ENCODE measurements at places on chromosomes 7 and 10.
A peak's percentile ranks its signal among the peaks of the same experiment; 100 is the strongest.

GRCh38 chr10:125105706-125106255 lies 54.6 kb downstream of the CTBP2 start:
- DNase-seq = no peak

GRCh38 chr7:51369746-51370145 lies 53.1 kb upstream of the COBL start:
- DNase-seq = peak; percentile 21

- no peak for DNase-seq
These were observed 8.7 kb downstream of the ADCY1 start for GRCh38 chr7:45582868-45583277.

DNA sequence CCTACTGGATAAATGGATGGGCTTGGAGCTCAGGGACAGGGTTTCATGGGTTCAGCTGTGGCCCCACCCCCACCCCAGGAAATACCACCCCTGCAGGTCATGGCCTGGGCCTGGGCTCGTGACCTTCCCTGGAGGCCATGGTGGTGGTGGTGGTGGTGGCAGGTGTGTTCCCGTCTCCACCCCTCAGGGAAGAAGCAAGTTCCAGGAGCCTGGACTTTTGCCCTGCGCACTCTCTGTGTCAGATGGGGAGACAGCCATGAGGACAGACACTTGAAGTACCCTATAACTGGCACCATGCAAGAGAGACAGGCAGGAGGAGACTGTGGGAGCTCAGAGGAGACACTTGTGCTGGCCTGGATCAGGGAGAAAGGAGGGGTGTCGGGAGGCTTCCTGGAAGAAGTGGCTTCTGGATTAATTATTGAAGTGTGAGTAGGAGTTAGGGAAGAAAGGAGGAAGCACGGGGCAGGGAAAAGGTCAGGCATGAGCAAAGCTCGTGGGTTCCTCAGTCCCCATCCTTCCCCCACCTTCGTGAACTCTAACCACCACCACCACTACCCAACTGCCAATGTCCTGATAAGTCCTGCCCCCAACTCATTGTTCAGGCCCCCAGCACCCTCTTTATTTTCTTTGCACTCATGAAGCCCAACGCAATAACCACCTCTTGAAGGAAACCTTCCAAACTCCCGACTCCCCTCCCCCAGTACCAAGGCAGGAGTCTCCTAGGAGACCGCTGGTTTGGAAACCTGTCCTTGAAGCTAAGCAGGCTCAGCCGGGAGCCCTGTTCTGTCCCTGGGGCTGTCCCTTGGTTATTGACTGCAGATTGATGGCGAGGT lies 8.9 kb downstream of the SH2B2 start:
- DNase-seq = no peak

- DNase-seq = no peak
These were observed 38.2 kb downstream of the MYL10 start for GRCh38 chr7:101590663-101591435.

GRCh38 chr7:123845823-123846216 lies 851 bp downstream of the HYAL4 start:
- no peak for DNase-seq

GRCh38 chr7:112307506-112307905 lies 101.0 kb downstream of the ZNF277 start:
- no peak for DNase-seq

- DNase-seq = no peak
These were observed 192.9 kb downstream of the AUTS2 start for GRCh38 chr7:69790977-69791724.

DNA sequence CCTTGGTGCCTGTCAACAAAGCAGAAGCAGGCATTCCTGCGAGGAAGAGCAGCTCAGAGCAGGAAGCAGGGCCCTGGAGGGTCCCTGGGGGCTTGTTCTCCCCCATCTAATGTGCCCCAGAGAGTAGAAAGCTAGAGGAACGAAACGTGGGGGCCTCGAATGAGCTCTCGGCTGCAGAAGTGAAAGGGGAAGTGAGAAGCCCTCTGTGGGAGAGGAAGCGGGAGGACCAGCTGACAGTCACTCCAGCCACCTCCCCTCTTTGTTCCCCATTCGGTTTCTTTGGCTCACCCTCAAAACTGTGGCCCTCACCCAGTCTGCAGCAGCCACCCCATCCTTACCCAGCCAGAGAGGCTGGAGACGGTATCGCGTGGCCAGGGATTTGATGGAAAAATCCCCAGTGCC lies 25.0 kb downstream of the C10orf105 start:
- peak; percentile 97 for DNase-seq

DNA sequence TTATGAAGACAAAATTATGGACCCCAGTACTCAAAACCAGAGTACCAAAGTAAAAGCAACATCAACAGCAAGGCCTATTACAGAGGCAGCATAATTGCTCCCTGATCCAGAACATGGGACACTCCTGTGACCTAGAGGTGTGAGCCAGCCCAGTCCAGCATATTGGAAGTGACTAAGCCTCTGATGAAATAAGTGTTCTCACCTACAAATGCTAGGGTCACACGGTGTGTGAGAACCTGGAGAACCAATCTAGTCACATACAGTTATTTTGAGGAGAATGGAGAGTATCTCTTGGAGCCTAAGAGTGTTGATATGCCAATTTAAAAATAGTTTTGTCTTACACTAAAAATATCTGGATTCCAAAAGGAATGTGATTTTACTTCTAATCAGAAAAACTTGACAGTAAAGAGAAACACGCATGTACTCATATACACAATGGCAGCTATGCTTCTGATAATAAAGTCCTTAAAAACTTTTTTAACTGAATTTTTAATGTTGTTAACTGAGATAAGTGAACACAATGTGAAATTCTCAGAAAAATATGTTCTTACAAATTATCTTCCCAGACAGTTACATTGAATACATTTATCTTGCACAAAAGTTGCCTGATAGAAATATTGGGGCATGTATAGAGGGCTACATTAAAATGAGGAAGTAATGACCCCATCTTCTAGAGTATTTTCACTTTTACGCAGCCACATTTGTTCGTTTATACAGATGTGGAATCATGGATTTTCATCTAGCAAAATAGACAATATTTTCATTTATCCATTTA lies 56.8 kb upstream of the CD36 start:
- no peak for DNase-seq

DNA sequence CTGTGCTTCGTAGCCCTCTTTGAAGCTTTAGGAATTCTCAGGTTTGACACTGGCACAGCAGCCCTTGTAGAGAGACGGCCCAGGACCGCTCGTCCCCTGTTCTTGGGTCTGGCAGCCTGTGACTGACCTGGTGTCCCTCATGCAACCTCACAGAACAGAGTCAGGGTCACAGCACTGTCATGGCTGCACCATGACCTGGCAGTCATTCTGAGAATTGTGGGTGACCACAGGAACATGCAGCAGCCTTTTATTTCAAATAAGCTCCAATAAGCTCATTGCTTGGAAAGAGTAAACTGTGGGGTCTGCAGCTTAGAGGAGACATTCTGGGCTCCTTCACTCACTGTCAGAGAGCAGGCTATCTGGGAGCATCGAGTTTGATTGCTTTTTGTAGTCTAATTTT lies 42.5 kb downstream of the MYO1G start:
- DNase-seq = peak; percentile 37

DNA sequence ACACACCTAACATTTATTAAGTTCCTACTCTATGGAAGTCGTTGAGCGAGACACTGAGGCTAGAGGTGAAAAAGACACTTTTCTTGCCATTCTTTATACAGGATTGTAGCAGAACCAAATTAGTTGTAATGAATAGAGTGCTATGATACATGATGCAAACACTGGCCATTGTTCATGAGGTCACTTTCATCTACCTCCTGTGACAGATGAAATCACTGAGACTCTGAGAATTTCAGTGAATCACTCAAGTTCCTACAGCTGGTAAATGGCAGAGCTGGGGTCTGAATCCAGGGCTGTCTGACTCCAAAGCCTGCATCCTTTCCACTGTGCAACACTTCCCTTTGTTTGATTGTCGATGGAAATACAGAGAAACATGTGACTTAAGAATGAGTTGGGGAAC lies 657.6 kb downstream of the LRMDA start:
- no peak for DNase-seq

GRCh38 chr7:85021101-85021704 lies 165.7 kb downstream of the SEMA3D start:
- peak; percentile 14 for DNase-seq

DNA sequence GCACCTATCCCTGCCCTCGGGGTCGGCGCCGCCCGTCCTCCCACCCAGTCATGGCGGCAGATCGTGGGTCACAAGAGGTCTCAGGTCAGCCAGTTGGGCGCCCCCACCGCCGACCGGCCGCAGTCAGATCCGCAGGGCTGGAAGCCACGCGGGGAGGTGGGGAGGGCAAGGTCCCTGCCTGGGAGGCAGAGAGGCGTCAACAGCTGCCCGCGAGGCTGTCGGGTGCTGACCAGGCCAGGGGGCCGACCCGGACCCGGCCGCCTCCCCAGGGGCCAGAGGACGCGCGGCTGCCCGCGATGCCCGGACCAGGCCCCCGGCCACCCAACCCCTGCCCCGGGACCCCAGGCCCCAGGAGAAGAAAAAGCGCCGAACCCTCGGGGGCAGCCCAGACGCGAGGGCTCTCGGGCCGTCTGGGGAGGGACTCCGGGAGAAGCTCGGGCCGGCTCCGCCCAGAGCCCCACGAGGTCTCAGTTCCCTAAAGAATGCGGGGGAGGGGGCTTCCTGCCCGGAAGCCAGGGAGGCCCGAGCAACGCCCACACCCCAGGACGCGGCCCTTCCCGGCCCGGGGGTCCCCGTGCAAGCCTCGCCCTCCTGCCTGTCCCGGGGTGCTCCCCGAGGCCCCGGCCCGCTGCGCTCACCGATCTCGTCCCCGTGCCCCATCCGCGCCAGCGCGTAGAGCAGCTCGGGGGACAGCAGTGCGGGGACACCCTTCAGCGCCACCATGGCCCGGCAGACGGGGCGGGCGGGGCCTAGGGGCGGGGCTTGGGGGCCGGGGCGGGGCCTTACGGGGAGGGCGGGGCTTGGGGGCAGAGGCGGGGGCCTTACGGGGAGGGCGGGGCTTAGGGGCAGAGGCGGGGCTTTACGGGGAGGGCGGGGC lies at the start of gene FUOM:
Gene FUOM, minus strand, starts transcription at position 735 of the 877 bp plus-strand sequence. Its CDS starts 12 bp downstream, at position 723.
- DNase-seq = peak; percentile 93

DNA sequence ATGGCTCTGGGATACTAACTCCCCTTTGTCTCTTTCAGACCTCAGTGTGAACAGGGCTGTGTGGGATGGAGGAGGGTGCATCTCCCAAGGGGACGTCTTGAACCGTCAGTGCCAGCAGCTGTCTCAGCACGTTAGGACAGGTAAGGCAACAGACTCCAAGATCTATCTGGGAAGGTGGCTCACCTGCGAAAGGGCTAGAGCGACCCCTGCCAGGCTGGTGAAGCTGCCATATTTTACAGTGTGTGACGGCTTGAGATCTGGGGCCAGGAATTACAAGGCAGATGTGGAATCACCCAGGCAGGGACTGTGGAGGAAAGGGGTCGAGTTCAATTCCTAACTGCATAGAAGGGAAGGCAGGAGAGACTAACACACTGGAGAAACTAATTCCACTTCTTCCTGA lies 11.2 kb downstream of the MUC17 start:
- DNase-seq = no peak

DNA sequence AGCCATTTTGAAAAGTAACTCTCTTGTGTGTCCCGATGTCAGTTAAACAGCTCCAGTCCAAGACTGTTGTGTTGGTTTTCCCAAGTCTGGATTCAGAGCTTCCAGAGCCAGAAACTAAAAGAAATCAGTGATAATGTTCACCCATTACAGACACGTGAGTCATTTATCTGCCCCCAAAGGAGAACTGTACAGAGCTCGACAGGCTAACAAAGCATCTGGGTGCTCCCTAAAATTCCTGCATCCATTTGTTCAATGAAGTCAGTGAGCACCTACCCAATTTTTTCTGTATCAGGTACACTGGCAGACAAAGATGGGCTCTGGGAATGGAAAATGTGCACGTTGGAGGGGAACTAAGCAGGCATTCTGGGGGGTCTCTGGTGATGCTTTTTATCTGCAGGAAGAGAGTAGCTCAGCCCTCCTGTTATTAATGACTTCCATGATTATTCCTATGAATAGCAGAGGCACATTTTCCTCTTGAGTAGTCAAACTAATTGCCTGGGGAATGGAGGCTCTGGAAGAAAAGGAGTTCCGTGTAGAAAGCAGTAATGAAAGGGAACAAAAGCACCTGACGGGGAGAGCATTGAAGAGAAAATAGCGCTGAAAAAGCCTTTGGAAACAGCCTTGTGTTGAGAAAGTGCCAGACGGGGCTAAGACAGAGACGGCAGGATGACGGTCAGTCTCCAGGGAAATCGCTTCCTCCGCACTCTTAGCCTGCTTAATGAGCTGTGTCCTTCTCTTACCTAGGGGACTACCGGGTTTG lies 75.3 kb downstream of the GAD2 start:
- no peak for DNase-seq

DNA sequence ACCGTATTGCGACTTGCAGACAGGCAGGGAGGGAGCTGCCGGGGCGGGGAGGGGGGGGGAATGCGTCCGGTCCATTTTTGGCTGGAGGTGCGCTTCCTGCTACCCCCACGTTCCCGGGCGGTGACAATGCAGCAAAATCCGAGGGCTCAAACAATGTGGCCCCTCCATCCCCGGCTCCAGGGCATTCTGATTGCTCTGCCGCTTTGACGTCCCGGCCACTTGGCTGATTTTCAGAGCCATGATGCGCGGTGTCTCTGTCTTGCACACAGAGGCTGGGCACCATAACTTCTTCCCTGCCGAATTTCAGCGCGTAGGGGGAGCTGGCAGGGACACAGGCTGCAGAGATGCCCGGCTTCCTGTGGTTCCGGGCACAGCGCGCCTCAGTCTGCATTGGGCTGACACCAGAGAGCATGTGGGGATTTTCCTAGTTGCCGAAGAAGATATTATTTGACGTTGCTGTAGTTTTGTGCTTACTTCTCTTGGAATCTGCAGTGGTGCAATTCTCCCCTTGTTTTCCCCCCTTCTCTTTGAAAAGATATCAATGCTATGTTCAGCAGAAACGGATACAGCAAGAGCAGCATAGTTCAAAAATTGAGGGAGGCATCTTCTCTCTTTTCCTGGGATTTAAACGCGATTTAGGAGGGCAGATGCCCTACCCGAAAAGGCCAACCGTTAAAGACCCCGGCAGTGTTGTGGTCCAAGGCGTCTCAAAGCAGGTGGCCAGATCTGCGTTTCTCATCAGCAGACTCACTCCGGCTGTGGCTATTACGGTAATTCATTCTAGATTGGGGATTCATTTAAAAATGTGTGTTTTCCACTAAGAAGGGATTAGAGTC lies 1.4 kb downstream of the HECW1 start:
- DNase-seq = no peak

DNA sequence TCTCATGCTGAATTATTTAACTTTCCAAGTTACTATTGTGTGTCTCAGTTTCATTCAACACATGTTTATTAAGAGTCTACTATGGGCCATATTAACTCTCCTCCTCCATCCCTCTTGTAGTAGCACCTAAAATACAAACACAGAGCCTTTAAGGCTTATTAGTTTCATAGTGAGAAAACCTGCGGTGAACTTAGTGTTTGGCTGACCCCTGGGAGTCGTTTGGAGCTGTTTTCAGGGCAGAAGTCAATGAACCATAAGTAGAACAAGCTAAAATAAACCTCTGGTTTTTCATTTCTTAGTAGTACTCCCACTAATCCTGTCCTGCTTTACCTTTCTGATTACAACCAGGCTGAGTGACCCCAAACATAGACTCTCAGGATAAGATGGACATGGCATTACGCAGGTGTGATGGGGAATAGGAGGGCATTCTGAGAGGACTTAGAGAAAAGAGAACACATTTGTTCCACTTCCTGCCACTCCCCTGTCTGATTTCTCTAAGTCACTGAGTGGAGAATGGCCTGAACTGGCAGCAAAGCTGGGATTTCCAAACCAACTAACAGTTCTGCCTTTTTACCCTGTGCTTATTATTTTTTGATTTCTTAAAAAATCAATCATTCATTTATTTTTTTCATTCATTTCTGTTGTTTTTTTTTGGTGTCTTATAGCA lies 74.5 kb downstream of the LRMDA start:
- DNase-seq = no peak
